ENCODE measurements at places on chromosomes 11 and 22. TPM values are rescaled to one million over a fixed set of nuclear protein-coding genes. Genes with fewer than 3 reads are reported as not detected.

DNA sequence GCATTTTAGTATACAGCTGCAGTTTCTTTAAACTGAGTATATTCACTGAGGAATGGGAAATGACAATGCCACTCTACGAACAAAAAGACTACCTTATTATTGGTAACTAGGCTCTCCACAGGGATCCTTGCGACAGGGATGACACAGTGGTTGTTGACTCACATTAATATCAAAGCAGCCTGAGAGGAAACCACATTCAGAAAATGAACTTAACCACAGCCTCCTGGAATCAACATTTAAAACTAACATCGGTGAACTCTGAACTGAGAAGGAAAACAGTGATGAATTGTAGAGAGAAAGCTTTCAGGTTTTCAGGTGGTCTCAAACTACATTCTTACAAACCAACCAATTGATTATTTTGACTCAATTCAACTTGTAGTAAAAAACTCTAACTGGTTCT is 90.3 kb upstream of the MTMR2 start:
- no peak for DNase-seq

DNA sequence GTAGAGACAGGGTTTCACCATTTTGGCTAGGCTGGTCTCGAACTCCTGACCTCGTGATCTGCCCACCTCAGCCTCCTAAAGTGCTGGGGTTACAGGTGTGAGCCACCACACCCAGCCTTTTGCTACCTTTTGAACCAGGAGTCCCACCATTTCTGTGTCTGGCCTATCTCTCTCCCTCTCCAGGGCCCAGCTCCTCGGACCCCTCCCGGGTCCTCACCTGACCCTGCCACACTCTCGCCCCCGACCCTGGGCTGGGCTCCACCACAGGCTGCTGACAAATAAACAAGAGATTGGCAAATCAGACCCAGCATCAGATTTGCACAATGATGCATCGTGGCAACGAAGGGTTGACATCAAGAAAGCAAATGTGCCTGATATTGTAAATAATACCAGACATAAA is 8.8 kb downstream of the KRTAP5-5 start:
- no peak for DNase-seq

DNA sequence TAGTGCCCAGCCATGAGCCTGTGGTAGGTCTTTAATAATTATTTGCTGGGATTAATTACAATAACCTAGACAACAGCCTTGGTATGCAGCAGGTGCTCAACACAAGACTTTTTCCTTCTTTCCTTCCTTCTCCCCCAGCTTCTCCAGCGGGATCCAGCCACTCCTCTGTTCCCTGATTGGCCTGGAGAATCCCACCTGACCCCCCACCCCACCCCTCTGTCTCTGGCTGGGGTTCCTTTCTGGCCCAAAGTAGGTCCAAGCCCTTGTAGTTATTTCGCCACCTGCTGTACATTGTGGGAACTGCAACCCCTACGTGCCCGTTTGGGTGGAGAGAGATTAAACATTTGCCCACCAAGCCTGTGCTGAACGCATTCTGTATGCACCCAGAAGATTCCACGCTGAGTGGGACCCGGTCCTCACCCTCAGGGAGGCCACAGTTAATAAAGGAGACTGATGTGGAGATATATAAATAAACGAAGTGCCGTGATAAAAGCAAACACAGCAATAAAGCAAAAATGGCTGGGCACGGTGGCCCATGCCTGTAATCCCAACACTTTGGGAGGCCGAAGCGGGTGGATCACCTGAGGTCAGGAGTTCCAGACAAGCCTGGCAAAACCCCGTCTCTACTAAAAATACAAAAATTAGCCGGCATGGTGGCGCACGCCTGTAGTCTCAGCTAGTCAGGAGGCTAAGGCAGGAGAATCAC is 32.1 kb upstream of the DGKZ start:
- DNase-seq: peak; percentile 81

- DNase-seq: peak; percentile 28
Measured at GRCh38 chr11:27291302-27291889, 71.6 kb downstream of the CCDC34 start.

GRCh38 chr11:89433278-89433677 is 57.9 kb downstream of the NOX4 start:
- no peak for DNase-seq

GRCh38 chr11:124817036-124817435 is 16.8 kb upstream of the MSANTD2 start:
- DNase-seq: no peak

DNA sequence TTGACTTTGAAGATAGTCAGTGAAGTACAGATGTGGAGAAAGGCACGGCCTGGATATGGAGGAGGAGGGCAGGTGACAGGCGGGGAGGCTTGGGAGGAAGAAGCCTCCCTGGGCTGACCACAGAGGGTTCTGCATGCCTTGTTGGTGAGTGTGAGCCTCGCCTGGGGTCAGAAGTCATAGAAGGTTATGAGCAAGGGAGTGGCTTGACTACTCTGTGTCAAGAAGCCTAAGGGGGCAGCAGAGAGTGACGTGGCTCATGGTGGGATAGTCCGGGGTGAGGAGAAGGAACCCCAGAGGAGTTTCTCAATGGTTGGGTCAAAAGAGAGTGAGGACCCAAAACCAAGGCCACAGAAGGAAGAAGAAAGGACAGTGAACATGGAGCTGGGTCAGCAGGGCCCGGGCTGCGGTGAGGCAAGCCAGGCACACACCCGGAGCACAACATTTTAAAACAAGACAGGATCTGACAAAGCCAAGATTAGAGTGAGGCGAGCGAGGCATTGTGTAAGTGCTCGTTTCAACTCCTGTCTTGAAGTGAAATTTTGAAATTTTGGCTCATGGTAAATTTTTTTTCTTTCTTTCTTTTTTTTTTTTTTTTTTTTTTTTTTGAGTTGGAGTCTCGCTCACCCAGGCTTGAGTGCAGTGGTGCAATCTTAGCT is 31.9 kb downstream of the PDGFB start:
- DNase-seq: no peak

- DNase-seq: no peak
Measured at GRCh38 chr11:78311702-78312371, 105.8 kb downstream of the GAB2 start.

DNA sequence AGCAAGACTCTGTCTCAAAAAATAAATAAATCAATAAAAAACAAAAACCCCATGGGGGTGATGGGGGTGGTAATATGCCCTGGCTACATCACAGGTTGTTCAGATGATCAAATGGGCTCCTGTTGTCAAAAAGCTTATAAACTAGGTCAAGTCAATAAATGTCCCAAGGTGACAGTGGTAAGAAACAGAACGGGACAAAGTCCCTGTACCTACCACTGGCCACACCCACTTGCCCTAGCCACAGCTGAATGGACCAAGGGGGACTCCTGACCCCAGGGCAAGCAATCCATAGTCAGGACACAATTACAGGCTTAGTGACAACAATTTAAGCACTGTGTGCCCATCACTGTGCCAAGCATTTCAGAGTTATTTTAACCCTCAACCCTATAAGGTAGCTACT is 6.0 kb downstream of the NAGA start:
- no peak for DNase-seq

DNA sequence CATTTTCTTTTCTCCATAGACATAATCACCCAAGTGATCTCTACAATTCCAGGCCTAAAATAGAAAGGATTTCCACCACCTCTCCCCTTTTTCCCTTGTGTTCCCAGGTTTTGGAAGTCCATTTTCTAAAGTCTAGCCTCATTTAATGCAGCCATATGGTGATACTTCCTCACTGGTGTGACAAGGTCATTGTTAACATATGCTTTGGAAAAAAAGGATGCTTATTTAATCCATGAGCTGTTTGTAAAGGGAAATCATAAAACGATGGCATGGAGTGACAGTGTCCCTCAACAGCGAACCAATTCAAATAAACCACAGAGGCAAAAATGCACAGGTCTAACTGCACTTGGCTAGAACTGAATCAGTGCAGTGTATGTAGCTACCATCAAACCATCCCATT is 26.6 kb downstream of the GRIA4 start:
- no peak for DNase-seq

- DNase-seq: no peak
Measured at GRCh38 chr11:6627762-6628241, 8.6 kb upstream of the TPP1 start.

DNA sequence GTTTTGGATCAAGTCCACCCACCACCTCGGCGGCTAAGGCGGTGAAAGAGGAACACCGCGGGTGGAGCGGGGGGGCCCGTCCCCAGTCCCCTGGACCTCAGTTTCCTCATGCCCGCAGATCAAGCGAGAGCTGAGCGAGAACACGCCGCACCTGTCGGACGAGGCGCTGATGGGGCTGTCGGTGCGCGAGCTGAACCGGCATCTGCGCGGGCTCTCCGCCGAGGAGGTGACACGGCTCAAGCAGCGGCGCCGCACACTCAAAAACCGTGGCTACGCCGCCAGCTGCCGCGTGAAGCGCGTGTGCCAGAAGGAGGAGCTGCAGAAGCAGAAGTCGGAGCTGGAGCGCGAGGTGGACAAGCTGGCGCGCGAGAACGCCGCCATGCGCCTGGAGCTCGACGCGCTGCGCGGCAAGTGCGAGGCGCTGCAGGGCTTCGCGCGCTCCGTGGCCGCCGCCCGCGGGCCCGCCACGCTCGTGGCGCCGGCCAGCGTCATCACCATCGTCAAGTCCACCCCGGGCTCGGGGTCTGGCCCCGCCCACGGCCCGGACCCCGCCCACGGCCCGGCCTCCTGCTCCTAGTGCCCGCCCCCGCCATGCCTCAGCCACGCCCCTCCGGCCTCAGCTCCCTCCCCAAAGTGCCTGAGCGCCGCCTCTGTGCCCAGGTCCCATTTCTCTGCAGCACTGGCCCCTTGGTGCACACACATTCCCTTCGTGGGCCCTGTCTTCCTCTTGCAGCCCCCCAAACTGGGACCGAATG is 12.7 kb downstream of the MAFF start:
- DNase-seq: peak; percentile 81

GRCh38 chr11:2507212-2507901 is 62.5 kb downstream of the KCNQ1 start:
- DNase-seq: no peak

DNA sequence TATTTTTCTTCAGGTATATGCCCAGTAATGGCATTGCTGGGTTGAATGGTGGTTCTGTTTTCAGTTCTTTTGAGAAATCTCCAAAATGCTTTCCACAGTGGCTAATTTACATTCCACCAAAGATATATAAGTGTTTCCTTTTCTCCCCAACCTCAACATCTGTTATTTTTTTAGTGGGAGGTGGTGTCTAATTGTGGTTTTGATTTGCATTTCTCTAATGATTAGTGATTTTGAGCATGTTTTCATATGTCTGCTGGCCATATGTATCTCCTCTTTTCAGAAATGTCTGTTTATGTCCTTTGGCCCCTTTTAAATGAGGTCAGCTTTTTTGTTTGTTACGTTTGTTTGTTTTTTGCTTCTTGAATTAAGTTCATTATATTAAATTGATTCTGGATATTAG is 760.2 kb downstream of the KCNA4 start:
- DNase-seq: no peak

- DNase-seq: no peak
Measured at GRCh38 chr11:114309517-114309916, 13.3 kb downstream of the NNMT start.

GRCh38 chr22:27420195-27420816 is 381.2 kb downstream of the MN1 start:
- DNase-seq: no peak

- no peak for DNase-seq
Measured at GRCh38 chr11:121478226-121478894, 25.6 kb upstream of the SORL1-AS1 start.

- no peak for DNase-seq
Measured at GRCh38 chr11:95266751-95267374, 35.9 kb upstream of the SESN3 start.

The MPPED1 gene
- total RNA-seq: 0.97 TPM

The SSTR3 gene
- total RNA-seq: 1.3 TPM

The LUZP2 gene
- 7.9 TPM for total RNA-seq

The BTBD18 gene
- total RNA-seq: not detected

The SCGB1D2 gene
- total RNA-seq: not detected

The SLN gene
- 13.7 TPM for total RNA-seq

The RIMBP3C gene
- total RNA-seq: 0.30 TPM

The TSPAN32 gene
- 5.0 TPM for total RNA-seq

The PATE4 gene
- not detected for total RNA-seq

The E2F8 gene
- 2.1 TPM for total RNA-seq
